ENCODE measurements at places on chromosomes 7 and 10.

DNA sequence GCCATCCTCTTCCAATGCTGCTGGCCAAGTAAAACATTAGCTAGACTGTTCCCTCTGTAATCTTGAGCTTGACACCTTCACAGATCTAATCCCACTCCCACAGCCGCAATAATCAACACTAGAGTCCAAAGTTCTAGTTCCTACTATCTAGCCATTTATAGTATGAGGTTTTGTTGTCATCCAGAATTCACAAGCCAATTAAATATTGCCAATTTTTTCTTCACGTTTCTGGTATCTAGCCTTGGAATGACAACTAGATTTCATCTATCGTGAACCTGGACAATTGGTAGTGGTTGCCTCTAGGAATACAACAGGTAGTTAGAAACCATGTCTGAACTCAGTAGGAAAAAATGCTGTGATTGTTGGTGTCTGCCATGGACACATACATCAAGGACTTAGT, 10.4 kb downstream of the WASL start:
- H3K36me3 ChIP-seq: no peaks in the 10 kb centered on the region
- no peaks in the 10 kb centered on the region for H3K27me3 ChIP-seq
- H3K27ac ChIP-seq: no peak overlapping the region

DNA sequence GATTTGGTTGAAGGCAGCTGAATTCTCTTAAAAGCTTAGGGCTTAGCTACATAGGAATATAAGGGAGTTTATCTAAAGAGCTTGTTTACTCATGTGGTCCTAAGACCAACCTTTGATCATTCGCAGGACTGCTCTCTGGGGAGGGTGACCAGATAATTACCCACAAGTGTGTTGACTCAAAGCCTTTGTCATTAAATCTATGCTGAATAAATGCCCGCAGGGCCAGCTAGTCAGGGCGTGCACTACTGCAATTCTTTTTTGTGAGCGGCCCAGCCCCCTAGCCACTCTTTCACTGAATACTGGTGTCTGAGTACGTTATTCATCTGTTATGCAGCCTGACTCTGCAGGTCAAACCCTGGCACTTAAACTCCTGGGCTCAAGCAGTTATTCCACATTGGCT, 69.6 kb downstream of the AKAP9 start:
- no peak overlapping the region for H3K27ac ChIP-seq
- H3K27me3 ChIP-seq: no peaks in the 10 kb centered on the region
- peaks cover 43% of the 10 kb centered on the region for H3K36me3 ChIP-seq
- H3K4me3 ChIP-seq: no peak overlapping the region
- no peaks in the 10 kb centered on the region for H3K4me1 ChIP-seq

DNA sequence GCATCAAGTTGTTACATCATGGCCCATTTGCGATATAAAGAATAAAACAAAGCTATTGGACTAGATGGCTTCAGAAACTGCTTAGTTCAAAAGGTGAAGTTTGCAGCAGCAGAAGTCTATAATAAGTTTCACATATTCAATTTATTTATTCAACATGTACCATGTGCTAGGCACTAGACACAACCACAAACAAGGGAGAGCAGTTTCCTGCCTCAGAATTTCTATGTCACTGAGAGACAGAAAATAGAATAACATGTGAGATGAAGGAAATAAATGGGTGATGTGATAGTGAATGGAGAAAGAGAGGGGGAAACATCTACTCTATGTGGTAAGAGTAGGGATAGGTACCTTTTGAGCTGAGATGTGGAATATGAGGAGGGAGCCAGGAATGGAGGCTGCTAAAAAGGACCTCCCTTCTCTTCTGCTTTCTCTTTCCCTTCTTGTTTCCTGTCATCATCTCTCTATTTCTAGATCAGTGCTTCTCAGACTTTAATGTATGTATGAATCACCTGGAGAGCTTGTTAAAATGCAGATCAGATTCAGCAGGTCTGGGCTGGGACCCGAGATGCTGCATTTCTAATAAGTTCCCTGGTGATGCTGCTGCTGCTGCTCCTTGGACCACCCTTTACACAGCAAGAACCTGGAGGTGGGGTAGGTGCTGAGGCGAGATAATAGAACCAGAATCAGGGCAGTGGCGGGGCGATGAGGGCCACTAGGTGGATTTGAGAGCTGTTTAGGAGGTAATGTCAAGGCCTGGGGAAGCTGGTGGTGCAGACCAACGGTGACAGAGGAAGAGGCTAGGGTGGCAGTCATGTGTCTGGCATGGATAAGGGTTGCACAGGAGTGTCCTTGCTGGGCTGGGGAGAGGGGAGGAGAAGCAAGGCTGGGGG, 13.7 kb upstream of the INMT start:
- no peak overlapping the region for H3K27ac ChIP-seq
- no peak overlapping the region for H3K4me3 ChIP-seq
- DNase-seq: no peak
- no peaks in the 10 kb centered on the region for H3K36me3 ChIP-seq
- peaks cover 3% of the 10 kb centered on the region for H3K4me1 ChIP-seq

GRCh38 chr10:91797048-91797690, 1.1 kb upstream of the TNKS2 start:
- DNase-seq: no peak
- H3K27me3 ChIP-seq: no peaks in the 10 kb centered on the region
- H3K36me3 ChIP-seq: peaks cover 6% of the 10 kb centered on the region
- peak overlapping the region; percentile 97 for H3K27ac ChIP-seq
- peak overlapping the region; percentile 95 for H3K4me3 ChIP-seq
